Activated CD8-positive, alpha-beta T cell treated with anti-CD3 and anti-CD28 coated beads, Interleukin-2, amount 10 ng/mL, durations not matched to agents 7 days and 5 days (primary cell): ENCODE measurements at places on chromosomes 3 and 15.

- DNase-seq = no peak
These were observed 12.1 kb upstream of the RAD18 start for GRCh38 chr3:8975081-8976020.

DNA sequence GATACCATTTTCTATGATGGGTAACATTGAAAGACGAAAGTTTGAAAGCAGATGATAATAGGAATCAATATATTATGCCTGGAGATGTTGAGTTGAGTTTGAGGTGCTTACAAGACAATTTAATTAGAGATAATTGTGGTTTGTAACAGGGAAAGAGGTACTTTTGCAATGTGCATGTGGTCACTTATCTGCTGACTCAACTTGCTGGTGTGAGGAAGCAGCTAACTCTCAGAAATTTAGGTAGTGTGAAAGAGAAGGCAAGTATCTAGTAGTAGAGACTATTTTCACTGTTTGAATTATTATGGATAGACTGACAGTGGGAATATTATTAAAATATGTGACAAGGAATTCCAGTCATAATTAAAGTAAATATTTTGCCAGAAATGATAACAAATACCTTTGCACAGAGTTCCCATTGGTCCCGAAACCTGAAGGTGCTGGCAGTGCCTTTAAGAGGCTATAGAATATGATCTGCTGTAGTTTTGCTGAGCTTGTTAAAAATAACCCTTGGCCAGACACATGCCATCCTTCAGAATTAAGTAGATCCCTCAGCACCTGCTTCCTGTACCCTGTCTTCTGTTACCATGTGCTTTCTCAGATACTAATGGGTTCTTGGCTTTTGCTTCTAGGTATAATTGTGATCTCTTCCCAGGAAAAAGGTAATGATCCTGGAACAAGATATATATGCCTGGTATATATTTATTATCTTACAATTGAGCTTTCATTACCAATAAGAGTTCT lies 315.9 kb downstream of the BCHE start:
- no peak for DNase-seq

GRCh38 chr3:73926360-73927202 lies 301.8 kb upstream of the PDZRN3 start:
- DNase-seq = no peak

DNA sequence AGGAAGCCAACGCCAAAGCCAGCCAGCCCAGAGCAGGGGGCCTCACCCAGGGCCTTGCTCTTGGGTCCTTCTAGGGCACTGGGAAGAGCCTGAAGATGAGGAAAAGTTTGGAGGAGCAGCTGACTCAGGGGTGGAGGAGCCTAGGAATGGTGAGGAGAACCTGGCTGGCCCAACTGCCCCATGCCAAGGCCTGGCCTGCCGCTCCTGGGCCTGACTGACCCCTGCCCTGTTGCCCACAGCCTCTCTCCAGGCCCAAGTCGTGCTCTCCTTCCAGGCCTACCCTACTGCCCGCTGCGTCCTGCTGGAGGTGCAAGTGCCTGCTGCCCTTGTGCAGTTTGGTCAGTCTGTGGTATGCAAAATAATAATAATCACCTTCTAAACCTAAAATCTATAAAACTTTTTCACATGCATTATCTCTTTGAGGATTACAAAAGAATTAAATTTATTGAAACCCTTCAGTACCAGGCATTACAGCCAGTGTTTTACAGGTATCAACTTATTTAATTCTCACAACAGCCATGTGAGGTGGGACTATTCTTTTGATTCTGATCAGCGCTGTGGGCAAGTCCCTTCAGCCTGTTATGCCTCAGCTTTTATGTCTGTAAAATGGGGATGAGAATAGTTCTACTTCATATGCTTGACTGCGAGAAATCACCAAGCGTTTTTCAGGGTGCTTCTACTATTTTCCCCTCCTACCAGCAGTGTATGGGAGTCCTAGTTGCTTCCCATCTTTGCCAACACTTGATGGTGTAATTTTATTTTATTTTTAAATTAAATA lies 1.6 kb downstream of the IL17RC start:
- DNase-seq = no peak

DNA sequence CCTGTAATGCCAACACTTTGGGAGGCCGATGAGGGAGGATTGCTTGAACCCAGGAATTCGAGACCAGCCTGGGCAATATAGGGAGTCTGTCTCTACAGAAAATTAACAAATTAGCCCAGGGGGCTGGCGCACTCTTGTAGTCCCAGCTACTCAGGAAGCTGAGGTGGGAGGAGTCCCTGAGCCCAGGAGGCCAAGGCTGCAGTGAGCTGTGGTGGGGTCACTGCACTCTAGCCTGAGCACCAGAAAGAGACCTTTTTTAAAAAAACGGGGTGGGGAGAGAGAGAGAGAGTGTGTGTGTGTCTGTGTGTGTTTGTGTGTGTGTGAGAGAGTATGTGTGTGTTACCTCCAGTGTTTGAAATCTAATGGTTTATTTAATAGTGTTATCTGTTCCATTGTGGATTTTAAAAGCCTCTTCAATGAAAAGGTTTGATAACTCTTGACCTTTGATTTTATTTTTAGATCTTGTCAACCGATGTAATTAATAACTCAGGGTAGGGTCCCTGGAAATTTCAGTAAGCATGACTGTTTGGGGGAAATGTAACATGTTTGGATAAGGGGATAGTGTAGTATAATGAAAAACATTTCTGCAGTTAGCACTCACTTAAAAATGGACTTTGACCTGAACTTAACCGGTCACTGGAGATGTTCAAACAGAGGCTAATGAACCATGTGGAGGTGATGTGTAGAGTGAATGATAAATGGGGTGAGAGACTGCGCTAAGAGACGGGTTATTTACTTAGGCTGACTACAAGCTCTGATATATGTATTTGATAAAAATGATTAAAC lies 29.7 kb downstream of the LRCH3 start:
- DNase-seq = no peak

GRCh38 chr3:139540651-139541531 lies 1.3 kb upstream of the RBP1 start:
- DNase-seq = no peak

GRCh38 chr15:50256188-50257041 lies 9.1 kb downstream of the HDC start:
- DNase-seq = peak; percentile 12
